PC-9 (cell line): ENCODE measurements at places on chromosomes 12 and 14.

- DNase-seq, result no peak
Measured at GRCh38 chr12:4228122-4228580, 45.4 kb upstream of the CCND2 start.

DNA sequence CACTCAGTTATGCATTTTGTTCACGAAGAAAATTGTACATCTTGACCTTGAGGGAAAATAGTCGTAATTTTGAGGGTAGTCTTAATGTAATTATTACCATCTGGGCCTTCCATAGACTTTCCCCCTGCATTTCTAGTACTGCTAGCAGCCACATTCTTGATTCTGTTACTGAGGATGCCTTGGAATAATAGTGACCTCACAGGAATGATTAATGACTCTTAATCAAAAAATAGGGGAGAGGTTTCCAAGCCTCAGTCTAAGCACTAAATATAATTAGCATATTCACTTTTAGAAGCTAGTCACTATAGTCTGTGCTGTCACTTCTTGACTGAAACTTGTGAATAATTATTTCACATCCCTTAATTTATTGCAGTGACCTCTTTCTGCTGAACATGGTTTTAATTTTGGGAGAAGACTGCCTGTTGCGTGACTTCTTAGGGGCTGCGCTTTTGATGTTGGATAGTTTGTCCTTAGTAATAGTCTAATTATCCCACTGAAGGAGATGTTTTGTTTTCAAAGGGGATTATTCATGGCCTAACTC is 400.5 kb downstream of the ADAMTS20 start:
- no peak for DNase-seq

DNA sequence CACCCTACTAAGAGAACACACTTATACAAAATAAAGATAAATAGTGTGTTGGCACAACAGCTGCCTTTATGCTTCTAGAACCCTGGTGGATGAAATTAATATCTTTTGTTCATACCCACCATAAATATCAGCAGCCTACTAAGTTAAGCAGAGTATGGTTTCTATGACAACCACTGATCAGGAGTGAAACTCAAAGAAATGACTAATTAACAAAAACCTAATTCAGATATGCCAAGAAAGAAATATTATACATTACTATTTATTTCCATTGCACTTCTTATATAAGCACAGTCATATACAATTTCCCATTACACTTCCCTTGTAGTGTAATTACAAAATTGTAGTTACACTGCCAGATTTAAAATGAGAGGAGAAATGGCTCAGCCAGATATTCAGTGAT is 164.1 kb upstream of the CDKN3 start:
- DNase-seq, result no peak

DNA sequence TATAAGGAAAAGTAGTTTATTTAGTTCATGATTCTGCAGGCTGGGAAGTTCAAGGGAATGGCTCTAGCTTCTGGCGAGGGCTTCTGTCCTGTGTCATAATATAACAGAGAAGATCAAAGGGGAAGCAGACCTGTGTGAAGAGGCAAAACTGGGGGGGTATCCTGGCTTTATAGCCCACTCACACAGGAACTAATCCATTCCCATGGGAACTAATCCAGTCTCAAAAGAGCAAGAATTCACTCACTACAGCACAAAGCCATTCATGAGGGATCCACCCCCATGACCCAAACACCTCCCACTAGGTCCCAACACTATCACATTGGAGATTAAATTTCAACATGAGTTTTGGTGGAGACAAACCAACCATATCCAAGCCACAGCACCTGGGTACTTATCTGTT is 6.9 kb downstream of the ALDH6A1 start:
- DNase-seq, result no peak

DNA sequence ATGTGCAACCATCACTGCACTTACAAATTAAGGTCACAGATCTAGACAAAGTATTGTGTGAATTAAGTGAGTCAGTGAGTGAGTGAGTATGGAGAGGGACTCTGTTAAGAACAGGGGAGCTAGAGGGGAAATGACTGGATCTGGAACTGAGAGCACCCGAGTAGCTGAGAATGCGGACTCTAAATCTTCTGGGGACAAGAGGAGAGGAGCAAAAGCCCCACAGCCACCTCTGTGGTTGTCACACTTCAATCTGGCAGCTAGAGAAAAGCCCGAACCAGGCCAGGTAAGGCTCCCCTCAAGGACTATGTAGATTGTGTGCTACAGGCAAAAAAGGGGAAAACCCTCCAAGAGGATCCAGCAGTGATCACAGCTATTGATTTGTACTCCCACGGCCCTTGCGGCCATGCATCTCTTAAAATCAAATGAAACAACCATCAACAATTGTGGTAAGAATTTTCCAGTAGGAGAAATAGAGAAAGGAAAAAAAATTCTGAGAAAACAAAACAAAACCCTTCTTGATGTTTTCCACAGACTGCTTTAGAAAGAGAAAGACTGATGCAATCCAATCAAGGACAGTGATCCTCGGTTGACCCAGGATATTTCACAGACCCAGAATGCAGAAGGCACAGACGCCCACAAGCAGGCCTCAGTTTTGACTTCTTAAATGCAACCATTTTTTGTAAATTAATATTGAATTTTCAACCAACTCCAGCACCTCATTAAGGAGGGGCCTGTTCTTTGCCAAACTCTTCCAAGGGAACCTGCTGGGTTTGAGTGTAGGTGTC is 109.6 kb downstream of the SLC38A6 start:
- DNase-seq, result no peak

GRCh38 chr12:131591714-131592709 is 118.9 kb upstream of the SFSWAP start:
- DNase-seq, result no peak

DNA sequence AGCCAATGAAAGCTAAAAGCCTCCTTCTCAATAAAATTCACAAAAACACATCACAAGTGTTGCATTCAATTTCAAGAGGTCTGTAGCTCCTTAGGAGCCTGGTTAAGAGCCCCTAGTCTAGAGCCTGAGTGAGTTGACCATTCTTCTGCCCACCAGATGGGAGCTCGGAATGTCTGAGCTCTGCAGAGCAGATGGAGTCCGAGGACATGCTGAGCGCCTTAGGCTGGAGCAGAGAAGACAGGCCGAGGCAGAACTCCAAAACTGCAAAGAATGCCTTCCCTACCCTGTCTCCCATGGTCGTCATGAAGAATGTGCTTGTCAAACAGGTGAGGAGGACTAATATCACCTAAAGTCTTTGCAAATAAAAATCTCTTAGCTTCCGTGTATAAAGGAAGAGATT is 11.6 kb downstream of the CIPC start:
- no peak for DNase-seq

GRCh38 chr12:114894076-114894475 is 210.1 kb upstream of the TBX3 start:
- DNase-seq, result no peak

- DNase-seq, result no peak
Measured at GRCh38 chr14:58082011-58082410, 70.0 kb downstream of the ARMH4 start.

DNA sequence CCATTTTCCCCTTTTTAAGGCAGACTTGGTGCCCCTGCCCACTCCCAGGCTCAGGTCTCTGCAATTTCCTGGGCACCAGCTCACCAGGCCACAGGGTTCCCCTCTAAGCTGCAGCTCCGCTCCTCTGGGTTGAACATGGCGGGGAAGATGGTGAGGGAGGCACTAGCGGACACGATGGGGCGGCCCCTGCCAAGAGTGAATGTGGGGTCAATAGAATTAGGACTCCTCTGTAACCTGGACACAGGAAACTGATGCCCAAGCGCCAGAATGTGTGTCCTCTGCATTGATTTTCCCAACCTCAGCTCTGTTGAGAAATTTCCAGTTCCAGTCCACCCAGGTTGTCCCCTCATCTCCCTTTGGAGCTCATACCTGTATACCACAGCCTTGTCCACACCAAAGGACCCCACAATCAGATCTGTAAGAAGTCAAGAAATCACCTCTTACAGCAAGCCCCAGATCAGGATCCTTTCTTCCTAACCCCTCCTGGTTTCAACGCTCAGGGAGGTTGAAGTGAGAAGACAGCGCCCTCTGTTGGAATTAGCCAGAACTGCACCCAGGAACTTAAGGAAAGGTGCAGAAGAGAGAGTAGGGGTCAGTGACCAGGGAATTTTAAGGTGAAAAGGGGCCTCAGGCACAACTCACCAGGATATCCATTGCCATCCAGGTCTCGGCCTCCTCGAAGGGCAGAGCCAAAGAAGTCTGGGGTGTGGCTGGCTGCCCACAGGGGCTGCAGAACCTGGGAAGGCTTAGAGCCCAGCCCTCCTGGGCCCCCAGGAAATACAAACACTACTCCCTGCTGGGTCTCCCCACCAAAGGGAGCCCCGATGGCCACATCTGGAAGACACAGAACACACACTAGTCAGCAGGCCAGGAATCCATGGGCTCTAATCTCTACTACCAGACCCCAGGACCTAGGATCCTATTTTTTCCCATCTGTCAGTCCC is 14.7 kb downstream of the ITGA5 start:
- DNase-seq, result no peak

GRCh38 chr12:27967551-27968054 is 4.9 kb downstream of the PTHLH start:
- no peak for DNase-seq

GRCh38 chr14:99602054-99602787 is 1.8 kb downstream of the CCDC85C start:
- no peak for DNase-seq

DNA sequence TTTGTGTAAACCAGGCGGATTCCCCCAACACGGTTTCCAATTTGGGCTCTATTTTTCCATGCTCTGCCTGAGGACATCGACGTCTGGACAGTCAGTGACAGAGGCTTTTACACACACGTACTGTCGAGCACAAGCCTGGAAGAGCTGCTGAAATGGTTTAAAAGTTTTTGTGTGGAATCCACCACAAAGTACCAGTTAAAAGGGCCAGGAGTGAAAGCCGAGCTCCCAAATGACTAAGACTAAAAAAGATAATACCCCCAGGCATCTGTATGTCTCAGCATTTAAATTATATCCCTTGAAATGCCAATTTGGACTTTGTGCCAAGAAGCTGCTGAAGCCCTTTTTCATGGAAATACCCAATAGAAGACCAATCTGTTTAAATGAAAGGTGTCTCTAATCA is 173.2 kb downstream of the EGLN3 start:
- no peak for DNase-seq

- no peak for DNase-seq
Measured at GRCh38 chr12:112901271-112901670, 5.5 kb upstream of the OAS1 start.

DNA sequence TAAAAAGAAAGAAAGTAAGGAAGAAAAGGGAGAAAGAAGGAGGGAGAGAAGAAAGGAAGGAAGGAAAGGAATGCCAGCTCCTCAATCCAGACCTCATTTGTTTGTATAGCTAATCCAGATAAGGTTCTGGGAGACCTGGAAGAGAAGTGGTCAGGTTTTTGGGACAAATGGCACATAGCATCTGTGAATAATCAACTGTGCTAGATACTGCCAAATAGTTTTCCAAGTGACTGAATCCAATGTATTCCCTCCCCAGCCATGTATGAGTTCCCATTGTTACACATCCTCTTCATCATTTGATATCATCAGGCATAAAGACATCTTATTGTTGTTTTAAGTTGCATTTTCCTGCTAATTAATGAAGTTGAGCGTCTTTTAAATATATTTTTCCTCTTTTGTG is 18.6 kb upstream of the PTGR2 start:
- no peak for DNase-seq

GRCh38 chr14:72962829-72963312 is 36.6 kb downstream of the DCAF4 start:
- peak; percentile 85 for DNase-seq

- no peak for DNase-seq
Measured at GRCh38 chr12:117452112-117452511, 90.7 kb upstream of the NOS1 start.

DNA sequence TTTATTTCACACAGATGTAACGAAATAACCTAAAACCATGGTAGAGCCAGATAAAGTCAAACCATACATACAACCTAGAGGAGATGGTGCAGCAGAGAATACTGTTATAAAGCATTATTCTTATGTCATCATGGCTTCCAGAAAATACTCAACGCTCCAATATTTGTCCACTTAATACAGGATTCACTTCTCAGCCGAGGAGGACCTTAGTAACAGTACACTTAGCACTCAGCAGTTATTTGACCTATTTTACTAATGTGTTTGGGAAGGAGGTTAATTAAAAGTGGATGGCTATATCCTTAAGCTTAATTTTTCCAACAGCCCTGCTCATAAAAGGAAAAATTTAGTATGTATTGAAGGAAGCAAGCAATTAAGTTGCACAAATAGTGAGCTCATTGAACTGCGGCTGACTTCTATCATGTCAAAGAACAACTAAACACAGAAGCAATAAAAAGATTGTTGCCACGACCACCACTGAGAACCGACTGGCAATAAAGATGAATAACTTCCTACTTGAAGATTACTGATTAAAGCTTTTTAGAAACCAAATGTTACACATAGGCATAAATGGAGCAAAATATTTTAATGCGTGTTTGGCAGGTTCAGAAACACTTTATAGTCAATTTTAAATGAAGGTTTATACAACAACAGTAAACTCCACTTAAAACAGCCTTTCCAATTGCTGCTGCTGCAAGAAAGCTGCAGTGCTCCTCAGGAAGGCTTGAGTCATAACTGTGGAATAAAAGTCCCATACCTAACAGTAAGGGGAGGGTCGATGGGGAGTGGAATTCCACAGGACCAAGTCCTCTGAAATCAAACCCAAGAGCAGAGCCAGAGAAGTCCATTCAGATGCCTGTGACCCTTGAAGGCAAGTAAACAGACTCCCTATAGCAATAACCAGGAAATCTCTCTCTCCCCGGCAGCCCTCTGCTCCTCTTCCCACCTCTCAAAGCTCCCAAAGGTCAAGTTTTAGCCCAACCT is 218.9 kb upstream of the CDKN3 start:
- DNase-seq, result no peak

GRCh38 chr12:117525766-117526165 is 164.3 kb upstream of the NOS1 start:
- no peak for DNase-seq

- no peak for DNase-seq
Measured at GRCh38 chr14:105317546-105317945, 3.0 kb downstream of the PACS2 start.

GRCh38 chr12:4356041-4356327 is 23.5 kb downstream of the FGF23 start:
- peak; percentile 36 for DNase-seq

DNA sequence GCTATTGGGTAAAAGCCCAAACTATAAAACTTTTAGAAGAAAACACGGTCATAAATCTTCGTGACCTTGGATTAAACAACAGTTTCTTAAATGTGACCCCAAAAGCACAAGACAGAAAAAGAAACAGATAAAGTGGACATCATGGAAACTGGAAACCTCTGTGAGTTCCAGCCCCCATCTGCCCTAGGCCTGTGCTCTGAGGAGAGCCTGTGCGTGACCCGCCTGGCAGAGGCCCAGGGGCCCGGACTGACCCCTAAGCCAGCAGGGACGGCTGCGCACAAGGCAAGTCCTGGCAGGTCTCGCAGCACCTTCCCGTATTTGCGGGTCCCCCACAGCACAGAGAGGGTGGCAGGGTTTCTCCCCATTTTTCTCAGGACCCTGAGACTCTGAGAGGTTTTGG is 76.0 kb downstream of the CHGA start:
- DNase-seq, result no peak

DNA sequence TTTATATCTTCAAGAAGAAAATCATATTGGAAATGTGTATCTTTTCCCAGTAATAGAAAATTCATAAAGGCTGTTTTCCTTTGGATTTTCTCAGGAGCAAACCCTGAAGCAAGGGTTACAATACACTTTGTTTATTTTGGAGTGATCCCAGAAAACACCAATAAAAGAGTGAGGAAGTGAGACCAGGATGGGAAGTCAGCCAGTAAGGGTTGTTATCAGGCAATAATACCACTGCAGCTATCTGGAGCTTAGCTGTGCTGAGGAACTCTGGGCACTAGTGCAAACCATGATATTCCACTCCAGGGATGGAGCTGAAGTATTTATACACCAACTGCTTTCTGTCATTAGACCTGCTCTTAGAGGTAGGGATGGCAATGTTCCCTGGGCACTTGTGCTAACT is 1002.3 kb downstream of the FLRT2 start:
- no peak for DNase-seq
